ENCODE measurements at places on chromosomes 1 and 21.

DNA sequence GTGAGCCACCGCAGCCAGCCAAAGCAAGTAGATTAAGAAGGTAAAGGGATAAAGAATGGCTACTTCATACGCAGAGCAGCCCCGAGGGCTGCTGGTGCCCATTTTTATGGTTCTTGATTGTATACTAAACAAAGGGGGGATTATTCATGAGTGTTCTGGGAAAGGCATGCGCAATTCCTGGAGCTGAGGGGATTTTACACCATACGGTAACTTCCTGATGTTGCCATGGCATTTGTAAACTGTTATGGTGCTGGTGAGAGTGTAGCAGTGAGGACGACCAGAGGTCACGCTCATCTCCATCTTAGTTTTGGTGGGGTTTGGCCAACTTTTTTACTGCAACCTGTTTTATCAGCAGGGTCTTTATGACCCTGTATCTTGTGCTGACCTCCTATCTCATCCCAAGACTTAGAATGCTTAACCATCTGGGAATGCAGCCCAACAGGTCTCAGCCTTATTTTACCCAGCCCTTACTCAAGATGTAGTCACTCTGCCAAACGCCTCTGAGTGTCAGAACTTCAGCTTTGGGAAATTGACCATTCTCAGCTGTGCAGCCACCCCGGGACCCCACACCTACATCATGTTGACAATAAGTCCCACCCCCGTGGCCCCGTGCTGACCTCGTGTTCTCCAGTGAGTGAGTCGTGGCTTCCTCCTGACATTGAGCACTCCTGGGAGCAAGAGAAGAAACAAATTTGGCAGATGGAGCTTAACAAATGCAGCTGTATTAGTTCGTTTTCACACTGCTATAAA lies 149.4 kb upstream of the COL6A1 start:
- no peak for DNase-seq

DNA sequence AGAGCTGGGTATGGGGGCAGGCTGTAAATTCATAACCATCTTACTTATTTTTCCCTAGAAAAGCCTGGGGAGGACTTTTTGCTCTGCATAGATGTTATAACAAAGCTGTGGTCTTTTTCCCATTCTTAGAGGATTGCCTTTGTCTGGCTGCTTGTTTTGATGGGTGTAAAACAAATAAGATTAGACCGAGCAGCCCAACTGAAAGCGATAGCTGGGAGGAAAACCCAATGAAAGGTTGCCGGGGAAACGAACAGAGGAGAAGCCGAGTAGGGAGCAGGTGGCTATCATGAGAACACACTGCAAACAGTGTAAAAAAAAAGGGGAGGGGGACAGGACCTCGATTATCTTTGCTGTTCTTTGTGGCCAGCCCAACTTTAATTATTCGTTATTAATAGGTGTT lies 1.9 kb downstream of the ELAVL4 start:
- DNase-seq: no peak

DNA sequence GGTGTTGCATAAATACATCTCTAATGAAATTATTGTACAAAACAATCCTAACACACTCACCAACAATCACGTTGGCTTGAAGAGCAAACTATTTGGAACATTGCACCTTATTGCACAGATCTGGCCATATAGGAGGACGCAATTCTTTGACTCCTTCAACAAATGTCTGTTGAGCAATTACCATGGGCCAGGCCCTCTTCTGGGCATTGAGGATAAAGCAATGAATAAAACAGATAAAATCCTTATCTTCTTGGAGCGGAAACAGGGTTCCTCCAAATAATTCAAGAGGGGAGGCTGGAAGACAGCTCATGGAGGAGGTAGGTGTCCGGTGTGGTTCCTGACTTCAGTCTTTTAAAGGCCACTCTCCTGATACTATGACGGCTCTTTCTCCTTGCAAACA lies 43.3 kb downstream of the PAX7 start:
- DNase-seq: no peak

DNA sequence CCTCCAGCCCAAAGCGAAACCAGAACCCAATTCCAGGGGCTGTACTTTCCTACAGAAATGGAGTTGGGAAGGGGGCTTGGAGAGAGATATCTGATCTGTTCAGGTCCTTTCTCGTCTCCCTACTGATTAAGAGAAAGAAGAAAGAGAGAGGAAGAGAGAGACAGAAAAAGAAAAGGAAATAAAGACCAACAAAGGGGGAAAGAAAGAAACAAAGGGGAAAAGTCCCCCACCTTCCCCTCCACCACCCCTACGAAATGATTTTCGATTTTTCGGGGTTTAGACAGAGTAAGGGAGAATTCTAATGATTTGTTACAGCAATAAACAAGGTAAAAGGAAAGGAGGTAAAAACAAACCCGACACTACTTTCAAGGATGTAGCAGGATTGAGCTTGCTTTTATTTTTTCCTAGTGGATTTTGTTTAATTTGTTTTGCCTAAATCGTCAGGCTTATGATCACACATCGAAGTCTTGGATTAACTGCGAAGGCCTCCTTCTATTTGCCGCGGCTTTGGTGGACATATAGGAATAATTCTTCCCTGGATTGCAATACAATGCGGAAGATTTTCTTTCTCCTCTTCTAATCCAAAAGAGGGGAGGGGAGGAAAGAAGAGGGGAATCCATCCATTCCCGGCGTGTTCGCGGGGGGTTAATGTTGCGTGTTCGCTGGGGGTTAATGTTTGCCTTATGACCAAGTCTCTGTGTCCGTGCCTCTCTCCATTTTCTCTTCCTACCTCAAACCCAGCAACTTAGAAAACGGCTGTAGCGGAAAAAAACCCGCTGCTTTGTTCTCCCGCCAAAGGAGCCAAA lies 1.9 kb downstream of the TAL1 start:
- DNase-seq: no peak

DNA sequence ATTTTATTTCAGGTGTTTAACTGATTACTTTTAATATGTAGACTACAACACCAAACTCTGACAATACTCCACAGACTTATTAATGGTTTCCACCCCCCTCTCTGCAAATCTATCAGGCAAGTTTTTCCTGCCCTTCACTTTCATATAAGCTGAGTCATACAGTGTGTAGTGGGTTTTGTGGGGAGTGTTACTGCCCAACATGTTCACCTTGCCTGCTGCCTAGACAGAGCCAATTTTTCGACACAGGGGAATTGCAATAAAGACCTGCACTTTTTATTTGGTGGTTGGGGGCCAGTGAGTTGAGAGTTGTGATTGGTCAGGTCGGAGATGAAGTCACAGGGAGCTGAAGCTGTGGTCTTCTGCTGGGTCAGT lies 119.7 kb downstream of the PPIAL4G start:
- DNase-seq: no peak

- no peak for DNase-seq
Observed at GRCh38 chr1:85339656-85340399, 63.4 kb upstream of the BCL10 start.

GRCh38 chr1:116909512-116910378 lies at the start of gene PTGFRN:
PTGFRN (plus strand) TSS chr1:116909916; CDS start chr1:116910204, 288 bp downstream.
- no peak for DNase-seq

- DNase-seq: no peak
Observed at GRCh38 chr1:218254296-218254946, 30.7 kb upstream of the RRP15 start.

- no peak for DNase-seq
Observed at GRCh38 chr1:10717296-10718082, 79.0 kb downstream of the CASZ1 start.

DNA sequence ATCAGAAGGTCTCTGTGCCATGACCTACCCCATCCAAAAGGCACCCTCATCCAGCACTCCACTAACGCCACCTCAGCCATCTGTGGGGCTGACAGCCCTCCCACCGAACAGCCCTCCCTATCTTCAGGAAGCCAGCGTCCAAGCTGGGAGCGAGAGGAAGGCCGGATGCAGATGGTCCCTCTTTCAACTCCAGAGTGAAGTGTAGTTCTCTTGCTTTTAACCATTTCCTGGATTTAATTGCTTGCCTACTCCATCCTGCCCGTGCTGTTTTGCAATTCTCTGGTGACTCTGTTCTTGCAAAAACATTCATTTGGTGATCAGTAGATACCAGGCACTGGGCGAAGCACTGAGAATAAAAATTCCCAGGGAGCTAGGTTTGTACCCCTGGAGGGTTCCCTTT lies 8.2 kb upstream of the DYRK1A start:
- no peak for DNase-seq

DNA sequence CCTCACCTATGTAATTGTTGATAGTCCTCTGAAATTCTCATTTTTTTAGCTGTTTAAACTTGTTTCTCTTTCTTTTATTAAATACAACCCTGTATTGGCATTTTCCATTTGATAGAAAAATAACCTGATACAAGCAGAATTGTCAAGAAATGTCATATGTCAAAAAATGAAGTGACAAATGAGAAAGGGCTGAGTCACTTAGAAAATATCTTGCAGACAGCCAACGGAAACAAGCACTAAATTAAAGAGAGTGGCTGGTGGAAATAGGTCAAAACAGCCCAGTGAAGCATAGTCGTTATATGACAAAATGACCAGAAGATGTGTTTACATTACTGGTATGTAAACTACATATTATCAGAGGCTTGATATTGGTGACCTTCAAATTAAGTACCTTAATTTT lies 484.4 kb downstream of the PLA2G4A start:
- no peak for DNase-seq

DNA sequence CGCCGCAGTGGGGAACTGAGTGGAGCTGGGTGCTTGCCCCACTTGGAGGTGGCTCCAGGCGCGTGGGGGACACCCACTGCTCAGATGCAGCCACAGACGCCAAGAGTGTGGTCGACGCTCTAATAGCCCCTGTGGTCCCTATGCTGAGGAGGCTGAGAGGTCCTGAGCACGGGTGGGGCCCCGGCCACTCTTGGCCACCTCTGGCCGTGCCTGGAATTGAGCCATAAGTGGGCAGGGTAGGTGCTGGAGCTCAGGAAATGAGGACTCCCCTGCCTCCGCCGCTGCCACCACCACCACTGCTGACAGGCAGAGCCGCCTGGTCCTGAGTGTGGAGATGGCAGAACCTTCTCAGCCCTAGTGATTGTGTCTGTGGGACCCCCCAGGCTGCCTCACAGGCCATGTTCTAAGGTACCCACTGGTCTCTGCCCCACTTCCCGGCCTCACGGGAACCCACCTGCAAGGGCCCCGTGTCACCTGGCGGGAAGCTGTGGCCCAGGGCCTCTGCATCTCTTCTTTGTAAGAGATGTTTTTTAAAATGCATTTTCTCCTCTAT lies 34.6 kb upstream of the DIP2A start:
- DNase-seq: no peak

DNA sequence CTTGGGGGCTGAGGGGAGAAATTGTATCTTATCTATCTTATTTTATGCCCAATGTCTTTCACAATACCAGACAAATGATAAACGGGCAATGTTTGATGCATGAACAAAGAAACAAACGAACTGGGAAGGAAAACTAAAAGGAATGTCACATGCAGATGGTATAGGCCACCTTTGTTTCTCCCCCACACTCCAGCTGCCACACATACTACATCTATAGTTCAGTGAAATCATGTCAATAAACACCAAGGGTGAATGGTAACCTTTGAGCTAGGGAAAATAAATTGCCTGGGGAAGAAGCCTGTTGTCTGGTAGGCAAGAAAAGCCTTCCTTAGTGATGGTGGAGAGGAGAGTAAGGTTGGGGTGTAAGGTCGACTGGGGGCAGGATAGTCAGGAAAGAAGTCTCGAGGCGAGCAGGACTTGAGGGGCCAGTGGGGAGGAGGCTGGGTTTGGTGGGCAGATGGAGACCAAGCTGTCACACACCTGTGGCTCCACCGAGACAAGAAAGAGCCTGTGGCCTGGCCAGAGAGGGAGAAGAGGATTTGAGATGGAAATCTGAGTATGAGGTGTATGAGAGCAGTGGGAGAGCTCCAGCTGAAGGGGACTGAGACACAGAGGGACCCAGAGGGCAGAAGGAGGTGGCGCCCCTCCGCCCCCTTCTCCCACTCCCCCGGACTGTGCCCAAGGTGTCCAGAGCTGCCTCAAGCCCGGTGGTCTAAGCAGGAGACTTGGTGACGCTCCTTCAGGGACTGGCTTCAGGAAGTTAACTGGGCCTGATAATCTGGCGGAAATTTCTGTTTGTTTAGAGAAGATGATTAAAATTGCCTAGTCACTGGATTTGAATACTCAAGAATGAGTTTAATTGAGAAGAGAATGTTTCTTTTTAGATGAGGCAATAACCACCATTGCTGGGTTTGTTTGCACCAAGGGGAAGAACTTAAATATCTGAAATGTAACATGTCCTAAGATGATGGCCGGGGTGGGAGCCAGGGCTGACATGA lies 37.3 kb downstream of the ATF3 start:
- no peak for DNase-seq

- DNase-seq: no peak
Observed at GRCh38 chr1:88777604-88778149, 93.6 kb downstream of the PKN2 start.

- DNase-seq: no peak
Observed at GRCh38 chr1:206892351-206892984, 4.8 kb upstream of the IL24 start.

DNA sequence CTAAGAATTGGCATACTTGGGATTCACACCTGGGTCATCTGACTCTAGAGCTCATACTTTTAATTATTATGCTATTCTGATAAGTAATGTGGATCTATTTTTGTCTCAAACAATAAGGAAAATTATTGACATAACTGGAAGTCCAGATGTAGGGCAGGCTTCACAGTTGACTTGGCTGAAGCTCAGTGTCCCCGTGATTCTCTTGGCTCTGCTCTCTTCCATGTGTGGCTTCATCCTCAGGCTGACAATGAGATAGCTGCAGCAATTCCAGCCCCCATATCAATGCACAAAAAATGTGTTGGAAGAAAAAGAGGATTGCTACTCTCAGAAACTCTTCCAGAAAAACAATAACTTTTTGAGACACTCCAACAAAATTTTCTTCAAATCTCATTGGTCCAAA lies 23.8 kb downstream of the HSD11B1 start:
- DNase-seq: no peak

GRCh38 chr1:52139817-52140540 lies 1.9 kb upstream of the ZFYVE9 start:
- peak; percentile 49 for DNase-seq

DNA sequence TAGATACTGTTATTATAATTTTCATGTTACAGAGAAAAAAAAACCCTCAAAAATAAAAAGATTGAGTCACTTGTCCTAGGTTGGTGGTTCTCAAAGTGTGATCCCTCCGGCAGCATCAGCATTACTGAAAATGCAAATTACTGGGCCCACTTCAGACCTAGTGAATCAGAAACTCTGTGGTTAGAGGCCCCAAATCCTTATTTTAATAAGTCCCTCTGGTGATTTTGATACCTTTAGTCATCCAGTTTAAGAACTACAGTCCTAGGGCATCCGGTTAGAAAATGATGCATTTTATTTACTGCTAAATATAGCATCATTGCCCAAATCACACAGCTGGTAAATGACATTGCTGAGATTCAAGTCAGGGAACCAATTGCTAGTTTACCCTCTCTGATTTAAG lies 203.7 kb upstream of the RUNX1 start:
- DNase-seq: no peak
